Thoracic aorta (tissue), 2 donors: ENCODE measurements at places on chromosomes 1 and 21. TPM values are rescaled to one million over a fixed set of nuclear protein-coding genes. Genes with fewer than 3 reads are reported as not detected.

The GPR37L1 gene
- total RNA-seq: not detected

The SIK1 gene
- 1.8 TPM for total RNA-seq

The OVAAL gene
- total RNA-seq: not detected

The CFAP107 gene
- total RNA-seq: not detected

The CLCA2 gene
- 0.28 TPM for total RNA-seq

The S100A2 gene
- total RNA-seq: 2.9 TPM

The AGT gene
- total RNA-seq: 69.1 TPM

The ANGPTL7 gene
- total RNA-seq: 37.0 TPM
